ENCODE measurements at places on chromosomes 7 and 10.

GRCh38 chr10:104732222-104732621, 91.1 kb downstream of the SORCS3 start:
- DNase-seq, result no peak

GRCh38 chr10:93580828-93581227, 14.4 kb downstream of the FFAR4 start:
- no peak for DNase-seq

GRCh38 chr7:99365318-99366141, 9.0 kb upstream of the ARPC1B start:
- DNase-seq, result no peak

DNA sequence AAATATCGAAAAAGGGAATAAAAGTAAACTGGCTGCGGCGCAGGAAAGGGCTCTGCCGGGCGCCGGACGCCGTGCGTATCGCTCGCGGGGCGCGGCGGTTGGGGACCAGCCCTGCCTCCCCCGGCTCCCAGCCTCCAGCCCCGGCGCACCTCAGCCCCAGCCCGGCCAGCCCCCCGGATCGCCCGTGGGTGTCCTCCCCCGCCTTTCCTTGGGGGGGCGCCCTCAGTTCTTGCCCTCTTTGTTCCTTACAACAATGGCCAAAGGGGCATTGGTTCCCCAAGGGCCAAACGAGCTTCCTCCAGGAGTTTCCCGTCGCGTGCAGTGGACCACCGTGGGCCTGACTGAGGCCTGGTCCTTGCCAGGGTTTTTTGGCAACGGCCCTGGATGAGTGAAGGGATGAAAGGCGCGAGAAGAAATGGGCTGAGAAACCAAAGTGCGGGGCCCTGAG, 1.2 kb downstream of the MACROH2A2 start:
- no peak for DNase-seq

GRCh38 chr10:95408148-95408960, 117.6 kb upstream of the PDLIM1 start:
- DNase-seq, result no peak

GRCh38 chr10:101222683-101223273, 6.5 kb downstream of the LBX1 start:
- no peak for DNase-seq

DNA sequence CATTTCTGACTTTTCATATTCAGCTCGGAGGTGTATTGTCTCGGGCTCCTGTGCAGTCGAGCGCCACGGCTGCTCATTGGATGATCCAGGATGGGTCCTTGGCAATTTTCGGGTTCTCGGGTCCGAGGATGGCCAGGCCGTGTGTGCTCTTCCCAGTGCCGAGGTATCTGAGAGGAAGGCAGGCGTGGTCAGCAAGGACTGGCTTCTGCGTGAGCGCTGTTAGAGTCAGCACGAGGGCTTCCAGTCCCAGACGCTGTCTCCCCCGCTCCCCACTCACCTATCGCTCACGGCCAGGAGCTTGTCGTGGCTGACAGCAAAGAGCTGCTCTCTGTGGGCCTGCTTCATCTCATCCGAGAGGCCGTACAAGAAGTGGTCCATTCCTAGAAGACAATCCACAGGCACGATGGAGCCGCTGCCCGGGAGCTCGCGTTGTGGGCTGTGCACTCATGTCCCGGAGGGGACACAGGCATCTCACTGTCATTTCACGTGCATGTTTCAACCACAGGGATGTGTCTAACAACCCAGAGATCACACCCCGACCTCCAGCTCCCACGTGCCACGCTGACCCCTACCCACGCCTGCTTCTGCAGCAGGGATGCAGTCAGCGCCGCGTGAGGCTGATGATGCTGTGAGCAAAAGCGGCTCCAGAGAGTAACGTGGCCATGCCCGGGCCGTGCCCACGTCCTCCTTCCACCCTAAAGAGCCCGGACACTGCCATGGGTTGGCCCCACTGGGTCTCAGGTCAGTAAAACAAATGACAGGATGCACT, 34.4 kb downstream of the PITRM1 start:
- no peak for DNase-seq

- no peak for DNase-seq
These were observed 18.5 kb downstream of the VSTM2A start for GRCh38 chr7:54560723-54561122.

GRCh38 chr10:86443936-86444335, 77.3 kb upstream of the GRID1 start:
- DNase-seq, result no peak

DNA sequence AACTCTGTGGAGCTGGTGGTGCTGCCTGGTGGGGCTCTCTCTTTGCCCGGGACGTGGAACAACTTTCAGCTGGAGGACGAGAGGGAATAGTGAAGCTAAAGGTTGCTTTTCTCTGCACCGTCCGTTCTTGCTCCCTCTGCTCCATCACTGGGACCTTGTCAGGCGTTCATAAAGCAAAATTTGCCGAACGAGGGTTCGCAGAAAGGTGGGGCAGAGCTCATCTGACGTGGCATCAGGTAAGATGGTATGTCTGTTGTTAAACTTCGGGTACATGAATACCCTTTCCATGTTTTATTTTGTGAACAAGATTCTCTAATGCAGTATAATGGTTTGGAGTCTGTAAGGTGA, 416 bp downstream of the BBS9 start:
- DNase-seq, result no peak

- DNase-seq, result no peak
These were observed 84.8 kb upstream of the COL13A1 start for GRCh38 chr10:69716711-69717560.

DNA sequence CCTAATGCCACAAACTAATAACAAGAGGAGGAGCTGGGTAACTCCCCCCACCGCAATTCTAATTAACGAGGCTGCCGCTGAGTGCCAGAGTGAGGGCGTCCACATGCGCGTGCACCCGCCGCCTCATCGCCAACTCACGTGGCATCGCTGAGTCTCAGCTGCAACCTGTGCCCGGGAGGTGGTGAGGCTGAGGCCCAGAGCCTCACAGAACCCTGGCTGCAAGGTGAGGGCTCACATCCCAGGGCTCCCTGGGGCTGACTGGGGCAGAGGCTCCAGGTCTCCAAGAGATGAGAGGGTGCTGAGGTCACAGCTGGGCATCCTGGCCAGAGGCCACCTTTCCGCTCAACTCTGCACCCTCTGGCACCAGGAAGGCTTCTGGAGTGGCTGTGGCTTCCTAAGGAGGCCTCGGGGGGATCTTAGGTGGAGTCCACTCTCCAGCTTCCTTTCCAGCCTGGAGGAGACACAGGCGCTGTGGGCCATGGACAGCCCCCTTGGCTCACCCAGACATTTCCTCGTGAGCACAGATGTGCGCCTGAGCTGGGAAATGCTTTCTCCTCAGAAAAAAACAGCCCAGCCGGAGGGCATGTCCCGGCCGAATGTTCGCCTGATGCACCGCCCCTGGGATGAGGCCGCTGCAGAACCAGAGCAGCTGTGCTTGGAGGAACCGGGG, 242.6 kb downstream of the MAD1L1 start:
- DNase-seq, result no peak

DNA sequence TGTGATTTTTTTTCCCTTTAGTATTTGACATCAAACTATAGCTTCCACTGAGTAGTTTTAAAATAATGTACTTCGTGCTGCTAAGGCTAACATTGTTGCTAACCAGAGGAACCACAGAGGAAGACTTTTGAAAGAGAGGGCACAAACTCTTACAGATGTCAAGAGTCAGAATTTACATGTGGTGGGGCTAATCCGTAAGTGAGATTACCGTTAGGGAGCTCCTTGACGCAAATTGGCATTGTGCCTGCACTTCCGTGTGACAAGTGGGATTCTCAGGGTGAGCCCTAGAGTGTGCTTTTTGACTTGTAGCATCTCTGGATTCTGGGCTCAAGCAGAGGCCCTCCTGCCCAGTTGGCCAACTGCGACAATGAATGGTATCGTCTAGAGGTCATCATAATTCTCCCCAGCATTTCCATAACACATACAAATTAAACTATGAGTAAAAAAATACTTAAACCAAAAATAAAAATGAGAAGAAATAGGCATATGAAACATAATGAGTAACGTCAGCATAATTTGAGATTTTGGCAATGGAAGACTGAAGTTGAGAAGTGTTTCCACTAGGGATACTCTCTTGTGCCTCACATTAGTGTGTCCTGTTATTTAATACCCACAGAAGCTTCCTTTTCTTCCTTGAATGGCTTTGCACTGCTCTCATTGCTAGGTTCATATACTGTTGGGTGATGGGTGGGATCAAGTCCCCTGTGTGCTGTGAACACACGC, 164.0 kb downstream of the SDK1 start:
- DNase-seq, result no peak

- DNase-seq, result no peak
These were observed 110.4 kb downstream of the COL28A1 start for GRCh38 chr7:7425321-7425720.

DNA sequence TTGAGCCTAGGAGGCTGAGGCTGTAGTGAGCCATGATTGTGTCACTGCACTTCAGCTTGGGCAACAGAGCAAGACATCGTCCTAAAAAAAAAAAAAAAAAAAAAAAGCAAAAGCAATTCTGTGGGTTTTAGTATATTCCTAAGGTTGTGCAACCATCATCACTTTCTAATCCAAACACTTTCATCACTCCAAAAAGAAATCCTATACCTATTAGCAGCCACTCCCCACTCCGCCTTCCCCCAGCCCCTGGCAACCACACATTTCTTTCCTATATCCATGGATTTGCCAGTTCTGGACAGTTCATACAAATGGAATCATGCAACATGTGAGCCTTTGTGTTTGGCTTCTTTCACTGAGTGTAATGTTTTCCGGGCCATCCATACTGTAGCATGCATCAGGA, 20.4 kb downstream of the ZAN start:
- no peak for DNase-seq

- DNase-seq, result no peak
These were observed 56.3 kb downstream of the GFRA1 start for GRCh38 chr10:116216676-116217075.

GRCh38 chr10:86553213-86553612, 31.6 kb upstream of the WAPL start:
- DNase-seq, result no peak

DNA sequence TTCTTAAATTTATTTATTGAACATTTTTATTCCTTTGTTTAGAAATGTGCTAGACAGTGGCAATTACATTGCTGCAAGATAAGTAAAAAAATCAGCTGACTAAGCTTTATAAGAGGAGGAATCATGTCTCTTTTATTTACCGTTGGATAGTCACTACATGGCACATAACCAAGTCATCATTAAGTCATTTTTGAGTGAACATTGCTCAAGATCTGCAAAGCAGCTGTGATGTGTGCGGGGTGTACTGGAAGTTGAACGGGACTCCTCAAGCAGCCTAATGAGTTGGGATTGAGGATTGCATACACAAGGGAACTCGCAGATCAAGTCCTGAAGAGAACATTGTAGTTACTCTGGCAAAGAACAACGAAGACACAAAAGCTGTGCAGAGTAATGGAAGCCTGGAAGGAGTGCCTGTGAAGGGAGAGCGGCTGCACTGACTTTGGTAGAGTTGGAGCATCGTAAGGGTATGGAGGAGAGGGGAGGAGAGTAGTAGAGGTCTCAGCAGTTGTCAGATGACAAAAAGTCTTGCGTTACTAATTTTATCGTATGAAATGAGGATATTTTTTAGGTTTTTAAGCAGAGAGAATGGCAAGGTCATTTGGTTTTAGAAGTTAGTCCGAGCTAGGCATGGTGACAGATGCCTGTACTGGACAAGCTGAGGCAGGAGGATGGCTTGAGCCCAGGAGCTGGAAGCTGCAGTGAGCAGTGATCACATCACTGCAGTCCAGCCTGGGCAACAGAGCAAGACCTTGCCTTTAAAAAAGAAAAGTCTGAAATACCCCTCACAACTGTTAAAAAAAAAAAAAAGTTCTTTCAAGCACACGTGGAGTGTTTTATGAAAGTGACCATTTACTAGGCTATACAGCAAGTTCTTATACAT, 95.1 kb downstream of the BMPR1A start:
- peak; percentile 83 for DNase-seq

- DNase-seq, result no peak
These were observed 119.7 kb upstream of the YAE1 start for GRCh38 chr7:39446546-39446945.

- peak; percentile 59 for DNase-seq
These were observed 341.6 kb upstream of the AUTS2 start for GRCh38 chr7:69256634-69257081.

GRCh38 chr10:97811958-97812357, 37.7 kb upstream of the GOLGA7B start:
- no peak for DNase-seq

GRCh38 chr7:102439963-102440795, 6.8 kb downstream of the ORAI2 start:
- peak; percentile 61 for DNase-seq

DNA sequence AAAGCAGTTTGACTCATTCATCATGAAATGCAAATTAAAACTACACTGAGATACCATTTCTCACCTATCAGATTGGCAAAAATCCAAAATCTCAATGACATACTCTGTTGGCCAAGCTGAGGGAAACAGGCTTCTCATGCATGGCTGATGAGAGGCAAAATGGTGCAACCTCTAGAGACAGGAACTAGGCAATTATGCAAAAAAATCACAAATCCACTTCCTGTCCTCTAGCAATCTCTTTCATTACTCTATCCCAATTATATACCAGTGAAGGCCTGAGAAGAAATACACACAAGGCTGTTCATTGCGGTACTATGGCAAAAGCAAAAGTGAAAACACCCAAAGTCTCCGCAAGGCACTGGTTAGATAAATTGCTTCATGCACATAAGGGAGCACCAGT, 25.9 kb upstream of the PTPRN2 start:
- no peak for DNase-seq

- DNase-seq, result no peak
These were observed 62.0 kb downstream of the AMZ1 start for GRCh38 chr7:2750004-2750407.

GRCh38 chr10:26650406-26650805, 47.1 kb upstream of the PDSS1 start:
- no peak for DNase-seq

GRCh38 chr7:114930829-114931655, 9.1 kb downstream of the MDFIC start:
- DNase-seq, result no peak

DNA sequence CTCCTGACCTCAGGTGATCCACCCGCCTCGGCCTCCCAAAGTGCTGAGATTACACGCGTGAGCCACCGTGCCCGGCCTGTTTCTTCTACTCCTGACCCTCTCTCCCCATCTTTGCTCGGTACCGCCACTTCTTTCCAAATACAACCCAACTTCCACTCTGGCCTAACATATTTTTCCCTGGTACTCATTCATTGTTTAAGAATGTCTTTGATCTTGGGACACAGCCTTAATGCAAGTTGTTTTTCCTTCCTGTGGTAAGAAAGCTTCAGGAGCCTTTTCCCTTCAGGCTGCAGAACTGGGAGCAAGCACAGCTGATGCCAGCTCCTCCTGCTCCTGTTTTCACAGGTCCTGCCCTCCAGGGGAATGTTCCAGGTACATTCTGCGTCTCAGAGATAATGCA, 13.7 kb downstream of the CALML3 start:
- no peak for DNase-seq

GRCh38 chr7:137591421-137591837, 247.9 kb upstream of the PTN start:
- DNase-seq, result peak; percentile 28

- no peak for DNase-seq
These were observed 2.0 kb downstream of the CALY start for GRCh38 chr10:133334503-133335245.

- peak; percentile 44 for DNase-seq
These were observed 26.0 kb downstream of the LEP start for GRCh38 chr7:128266883-128267594.

GRCh38 chr10:23096802-23097549, 1.6 kb downstream of the MSRB2 start:
- DNase-seq, result peak; percentile 92

Data from GM04504 (cell line).